Astrocyte of the spinal cord (primary cell): ENCODE measurements at places on chromosomes 7 and 10.

DNA sequence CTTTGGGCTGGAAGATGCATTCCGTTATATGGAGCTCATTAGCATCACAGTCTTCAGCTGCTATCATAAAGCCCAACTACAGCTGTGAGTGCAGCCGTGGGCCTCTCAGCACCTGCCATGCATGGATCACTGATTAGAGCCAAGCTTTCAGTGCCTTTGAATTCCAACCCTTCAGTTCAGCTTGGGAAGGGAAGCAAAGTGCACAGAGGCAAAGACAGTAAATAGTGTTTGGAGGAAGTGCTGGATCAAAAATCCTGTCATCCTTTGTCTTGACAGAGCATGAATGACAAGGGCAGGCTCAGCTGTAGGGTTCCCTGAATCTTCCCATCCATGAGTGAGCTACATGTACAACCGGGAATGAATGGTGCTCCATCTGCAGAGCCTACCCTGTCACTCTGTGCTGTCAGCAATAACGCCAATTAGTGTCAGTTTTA is 153.7 kb downstream of the DNAJB9 start:
- no peak for DNase-seq

DNA sequence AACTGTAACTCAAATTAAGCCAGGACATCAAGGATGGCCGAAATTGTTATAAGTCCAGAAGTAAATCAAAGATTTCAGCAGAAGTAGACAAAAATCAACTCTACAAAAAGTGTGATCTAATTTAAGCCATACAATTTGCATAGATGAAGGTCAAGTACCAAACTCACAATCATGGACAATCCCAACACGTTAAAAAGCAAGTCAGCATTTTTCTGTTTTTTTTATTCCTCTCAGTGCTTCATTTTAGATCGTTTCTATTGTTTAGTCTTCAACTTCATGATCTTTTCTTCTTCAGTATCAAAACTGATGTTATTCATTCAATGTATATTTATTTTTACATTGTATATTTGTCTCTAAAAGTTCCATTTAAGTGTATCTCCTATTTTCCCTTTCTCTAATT is 674.3 kb upstream of the PHF14 start:
- no peak for DNase-seq

DNA sequence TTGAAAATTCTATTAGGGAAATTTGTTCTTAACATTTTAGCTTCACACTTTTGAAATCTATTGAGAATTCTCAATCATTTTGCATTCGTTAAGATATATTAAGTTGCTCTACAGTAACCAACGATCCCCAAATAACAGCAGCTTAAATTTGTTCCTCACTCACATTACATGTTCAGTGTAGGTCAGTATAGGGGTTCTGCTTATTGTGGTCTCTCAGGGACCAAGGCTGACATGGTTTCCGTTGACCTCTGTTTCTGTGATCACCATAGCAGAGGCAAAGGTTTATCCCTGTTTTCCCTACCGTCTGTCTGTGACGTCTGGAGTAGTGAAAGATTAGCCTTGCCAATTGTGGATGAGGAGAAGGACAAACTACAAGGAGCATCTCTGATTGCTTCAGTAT is 235.0 kb upstream of the CSTF2T start:
- DNase-seq = no peak

- DNase-seq = no peak
Observed at GRCh38 chr7:495326-495725, 24.3 kb downstream of the PDGFA start.

DNA sequence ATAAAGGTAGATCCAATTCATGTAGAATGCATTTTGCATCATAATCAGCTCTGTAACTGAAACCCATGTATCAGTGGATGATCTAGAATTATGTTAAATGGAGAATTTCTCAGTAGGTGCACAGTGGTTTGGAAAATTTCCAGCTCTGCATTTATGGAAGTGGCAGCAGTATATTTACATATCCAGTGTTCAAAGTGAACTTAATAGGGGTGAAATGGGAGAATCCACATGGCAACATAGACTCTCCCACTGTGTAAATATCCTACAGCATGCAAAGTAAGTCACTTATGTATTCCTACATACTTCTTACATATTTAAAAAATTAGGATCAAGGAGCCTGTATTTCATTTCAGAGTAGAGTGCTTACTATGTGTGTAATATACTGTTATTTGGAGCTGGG is 35.3 kb downstream of the CDC14C start:
- no peak for DNase-seq

- DNase-seq = no peak
Observed at GRCh38 chr10:112756235-112756527, 193.9 kb upstream of the TCF7L2 start.
